ENCODE measurements at places on chromosomes 7 and 10.

GRCh38 chr7:121301446-121302213 is 27.2 kb upstream of the WNT16 start:
- DNase-seq: no peak

- DNase-seq: no peak
These were observed 103.8 kb upstream of the GPR26 start for GRCh38 chr10:123562387-123562786.

DNA sequence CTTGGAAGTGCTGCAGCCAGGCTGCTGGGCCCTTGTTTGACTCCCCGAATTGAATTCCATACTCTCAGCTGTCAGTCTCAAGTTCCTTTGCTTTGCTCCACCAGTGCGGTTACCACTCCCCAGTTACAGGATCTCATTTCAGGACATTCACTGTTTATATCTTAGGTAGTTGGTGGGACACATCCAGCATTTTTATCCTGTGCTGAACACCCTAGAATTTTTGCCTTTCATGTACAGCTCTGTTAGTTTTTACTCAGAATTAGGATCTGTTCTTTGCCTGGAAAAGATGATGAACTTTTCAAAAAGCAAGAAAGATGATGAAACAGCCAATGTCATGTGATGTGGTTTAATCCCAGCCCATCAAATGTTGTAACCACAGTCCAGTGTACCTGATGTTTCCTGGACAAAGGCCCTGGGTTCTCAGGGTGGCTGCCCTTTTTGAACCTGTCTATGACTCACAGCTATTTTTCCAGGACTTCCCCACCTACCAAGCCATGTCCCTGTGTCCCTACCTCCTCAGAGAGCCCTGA is 149.7 kb downstream of the NOC3L start:
- DNase-seq: no peak

DNA sequence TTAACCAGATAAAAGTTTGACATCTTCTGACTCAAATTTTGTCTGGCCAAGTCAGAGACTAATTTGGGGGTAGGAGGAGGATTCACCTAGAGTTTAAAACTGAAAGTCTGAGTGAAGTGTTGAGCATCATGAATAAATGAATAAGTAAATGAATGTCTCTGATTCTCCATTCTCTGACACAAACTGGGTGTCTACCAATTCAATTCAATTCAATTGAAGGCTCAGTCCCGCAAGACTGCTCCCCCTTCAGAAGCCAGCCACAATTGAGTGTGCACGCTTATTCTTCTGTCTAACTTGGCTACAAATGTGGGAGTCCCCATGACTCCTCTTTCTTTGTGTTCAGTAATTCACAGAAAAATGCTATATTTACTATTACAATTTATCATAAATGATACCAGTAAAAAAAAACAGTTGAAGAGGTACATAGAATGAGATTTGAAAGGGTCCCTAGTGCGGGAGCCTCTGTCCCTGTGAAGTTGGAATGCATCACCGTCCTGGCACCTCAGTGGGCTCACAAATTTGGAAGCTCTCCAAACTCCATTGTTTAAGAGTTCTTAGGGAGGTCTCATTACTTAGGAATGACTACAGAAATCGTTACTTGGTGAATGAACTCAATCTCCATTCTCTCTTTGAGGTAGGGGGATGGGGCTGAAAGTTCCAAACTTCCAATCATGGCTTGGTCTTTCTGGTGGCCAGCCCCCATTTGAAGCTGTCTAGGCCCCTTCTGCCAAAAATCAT is 243.7 kb upstream of the PHYHIPL start:
- no peak for DNase-seq

DNA sequence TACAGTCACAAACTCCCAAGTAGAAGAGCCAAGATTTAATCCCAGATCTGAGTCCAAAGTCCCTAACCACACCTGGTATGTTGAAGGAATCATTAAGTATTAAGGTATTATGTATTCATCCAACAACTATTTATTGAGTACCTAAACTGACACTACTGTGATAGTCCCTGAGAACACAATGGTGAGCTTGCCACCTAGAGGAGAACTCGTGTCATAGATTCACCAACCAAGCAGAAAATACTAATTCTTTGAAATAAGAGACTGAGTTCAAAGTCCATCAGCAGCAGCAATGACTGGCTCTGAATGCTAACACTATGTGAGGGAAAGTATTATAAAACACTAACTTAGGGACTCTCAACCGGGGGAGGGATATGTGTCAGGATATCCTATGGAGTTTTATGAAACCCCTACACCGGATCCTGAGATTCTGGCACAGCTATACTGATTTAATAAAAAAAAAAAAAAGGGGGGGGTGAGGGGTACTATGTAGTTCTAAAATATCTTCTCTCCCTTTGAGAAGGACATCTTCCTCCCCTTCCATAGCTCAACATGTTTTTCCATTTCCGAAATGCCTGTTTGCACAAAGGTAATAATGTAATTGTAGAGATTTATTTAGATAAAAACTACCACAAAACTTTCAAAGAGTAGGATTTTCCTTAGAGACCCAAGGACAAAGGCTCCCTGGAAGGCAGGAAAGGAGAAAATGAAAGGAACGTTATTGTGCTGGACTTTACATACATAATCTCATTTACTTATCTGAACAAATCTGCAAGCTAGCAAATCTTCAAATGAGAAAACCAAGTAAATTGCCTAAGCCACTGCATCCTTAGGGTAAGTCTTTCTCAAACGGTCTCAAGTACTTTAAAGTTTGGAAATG is 1.6 kb downstream of the NCOA4 start:
- peak; percentile 62 for DNase-seq

GRCh38 chr7:157016352-157017041 is 6.0 kb upstream of the MNX1 start:
- no peak for DNase-seq

DNA sequence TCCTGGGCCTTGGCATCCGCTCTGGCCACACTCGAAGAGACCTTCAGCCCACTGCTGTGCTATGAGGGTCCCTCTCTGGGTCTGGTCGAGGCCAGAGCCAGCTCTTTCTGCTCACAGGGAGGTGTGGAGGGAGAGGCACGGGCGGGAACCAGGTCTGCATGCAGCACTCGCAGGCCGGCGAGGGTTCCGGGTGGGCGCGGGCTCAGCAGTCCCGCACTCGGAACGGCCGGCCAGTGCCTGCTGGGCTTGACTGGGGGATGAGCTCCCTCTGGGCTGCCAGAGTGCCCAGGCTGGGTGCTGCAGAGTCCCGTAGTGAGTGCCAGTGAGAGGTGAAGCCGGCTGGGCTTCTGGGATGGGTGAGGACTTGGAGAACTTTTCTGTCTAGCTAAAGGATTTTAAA is 882.7 kb downstream of the XPNPEP1 start:
- DNase-seq: no peak

- DNase-seq: no peak
These were observed 179.9 kb downstream of the SKAP2 start for GRCh38 chr7:26684447-26684846.

GRCh38 chr7:25427721-25428120 is 199.4 kb upstream of the NPVF start:
- no peak for DNase-seq

Measured in RWPE1 (cell line).